ENCODE measurements at places on chromosomes 4 and X.

DNA sequence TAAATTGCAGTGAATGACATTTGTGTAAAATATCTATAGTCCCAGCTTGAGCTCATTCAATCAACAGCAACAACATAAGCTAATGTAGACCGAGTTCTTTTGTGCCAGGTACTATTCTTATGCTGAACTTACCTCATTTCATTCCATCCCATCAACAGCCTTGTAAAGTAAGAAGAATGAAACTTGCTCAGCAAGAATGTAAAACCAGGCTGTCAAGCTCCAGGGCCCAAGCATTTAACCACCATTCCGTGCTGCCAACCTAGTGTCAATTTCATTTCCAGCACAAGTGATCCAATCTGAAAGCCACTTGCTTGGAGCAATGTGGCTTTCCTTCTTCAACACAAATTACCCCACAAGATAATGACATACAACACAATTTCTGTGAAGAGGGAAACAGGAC, 36.6 kb downstream of the RASSF6 start:
- no peak for DNase-seq

DNA sequence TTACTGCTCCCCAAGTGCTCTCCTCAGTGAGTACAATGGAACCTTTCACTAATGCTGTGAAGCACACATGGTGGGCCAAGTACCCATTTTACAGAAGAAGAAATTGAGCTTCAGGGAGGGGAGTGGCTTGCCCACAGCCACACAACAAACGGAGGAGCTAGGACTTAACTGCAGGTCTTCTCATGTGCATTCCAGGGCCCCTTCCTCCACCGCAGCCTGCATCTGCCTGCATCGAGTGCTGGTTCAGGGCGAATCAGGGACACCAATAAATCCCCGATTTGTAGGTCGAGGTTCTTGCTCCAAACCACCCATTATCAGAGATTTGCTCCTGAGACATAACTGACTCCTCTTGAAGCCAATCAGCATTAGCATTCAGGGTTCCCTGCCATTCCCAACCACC, 100.9 kb downstream of the MAMLD1 start:
- DNase-seq = no peak

GRCh38 chr4:41725254-41725653, 23.3 kb downstream of the PHOX2B start:
- peak; percentile 5 for DNase-seq

DNA sequence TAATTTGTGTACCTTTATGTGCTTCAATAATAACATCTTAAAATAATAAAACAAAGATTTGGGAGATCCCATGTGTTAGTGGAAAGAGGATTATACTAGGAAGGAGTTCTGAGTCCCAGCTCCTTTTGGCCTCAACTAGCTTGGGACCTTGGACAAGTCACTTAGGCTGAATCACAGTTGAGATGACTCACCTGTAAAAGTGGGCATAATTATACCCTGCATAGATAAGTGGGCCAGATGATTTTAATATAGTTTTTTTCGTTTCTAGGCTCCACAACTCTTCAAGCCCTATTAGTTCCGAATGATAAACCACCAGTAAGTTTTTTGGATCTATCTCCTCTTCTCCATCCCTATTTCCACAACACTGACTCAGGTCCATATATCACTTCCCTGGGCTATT, 131.8 kb downstream of the ENOX2 start:
- DNase-seq = no peak

All from SK-MEL-5 (cell line).